Camera-type eye (tissue), 1 donor: ENCODE measurements at places on chromosomes 3 and 15. TPM values are rescaled to one million over a fixed set of nuclear protein-coding genes. Genes with fewer than 3 reads are reported as not detected.

CD80 gene
- 0.77 TPM for total RNA-seq

TTLL13 gene
- total RNA-seq: not detected

POPDC2 gene
- total RNA-seq: 2.4 TPM

SUSD5 gene
- 3.9 TPM for total RNA-seq

TMEM40 gene
- 0.82 TPM for total RNA-seq

LEKR1 gene
- total RNA-seq: 4.5 TPM

SCN11A gene
- 1.4 TPM for total RNA-seq

KCNH8 gene
- total RNA-seq: 8.2 TPM
